ENCODE measurements at places on chromosomes 11 and 22.

DNA sequence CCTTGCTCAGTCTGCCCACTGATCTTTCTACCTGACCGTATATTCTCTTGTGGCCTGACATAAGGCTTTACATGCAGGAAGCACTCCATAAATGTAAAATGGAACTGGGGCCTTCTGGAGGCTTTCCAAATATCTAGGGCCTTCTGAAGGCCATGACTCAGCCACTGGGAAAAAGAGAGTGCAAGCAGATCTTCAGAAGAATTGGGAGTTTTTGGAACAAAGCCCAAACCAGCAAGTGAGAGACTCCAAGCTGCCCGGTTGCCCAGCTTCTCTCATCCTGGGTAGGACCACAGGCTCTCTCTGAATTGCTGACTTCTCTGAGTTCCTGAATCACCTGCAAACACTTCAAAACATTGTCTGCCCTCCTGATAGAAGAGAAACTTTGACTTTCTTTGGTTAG lies 107.9 kb upstream of the BMAL1 start:
- no peak for DNase-seq

DNA sequence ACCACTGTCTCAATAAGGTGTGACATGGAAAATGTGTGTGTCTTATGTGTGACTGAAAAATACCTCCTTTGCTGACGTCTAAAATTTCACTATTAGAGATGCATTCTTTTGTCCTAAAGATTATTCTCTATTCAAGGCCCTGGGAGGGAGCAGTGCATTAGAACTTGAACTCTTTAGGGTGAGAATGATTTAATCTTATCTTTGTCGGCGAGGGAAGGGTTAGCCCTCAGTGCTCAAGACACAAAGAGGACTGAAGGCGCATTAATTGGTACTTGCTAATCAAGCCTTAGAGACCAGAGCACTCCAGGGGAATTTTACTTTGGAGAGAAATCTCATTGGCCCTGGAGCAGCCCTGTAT lies 29.8 kb upstream of the PLET1 start:
- no peak for DNase-seq

DNA sequence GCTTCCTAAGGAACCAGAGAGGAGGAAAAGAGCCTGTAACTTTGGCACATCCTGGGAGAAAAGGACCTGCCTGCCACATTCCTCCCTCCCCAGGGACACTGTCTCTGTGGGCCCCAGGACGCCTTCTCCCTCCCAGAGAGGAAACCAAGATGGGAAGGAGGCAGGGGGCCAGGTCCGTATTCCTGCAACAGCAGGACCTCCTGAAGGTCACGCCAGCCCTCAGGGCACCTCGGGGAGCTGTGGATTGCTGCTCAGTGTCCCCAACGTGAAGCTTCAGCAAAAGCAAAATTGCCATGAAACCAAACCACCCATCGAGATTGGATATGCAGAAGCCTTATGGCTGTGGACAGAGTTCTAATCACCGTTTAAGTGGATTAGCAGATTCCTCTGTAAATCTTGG lies 86.7 kb downstream of the ARHGAP8 start:
- DNase-seq = no peak

DNA sequence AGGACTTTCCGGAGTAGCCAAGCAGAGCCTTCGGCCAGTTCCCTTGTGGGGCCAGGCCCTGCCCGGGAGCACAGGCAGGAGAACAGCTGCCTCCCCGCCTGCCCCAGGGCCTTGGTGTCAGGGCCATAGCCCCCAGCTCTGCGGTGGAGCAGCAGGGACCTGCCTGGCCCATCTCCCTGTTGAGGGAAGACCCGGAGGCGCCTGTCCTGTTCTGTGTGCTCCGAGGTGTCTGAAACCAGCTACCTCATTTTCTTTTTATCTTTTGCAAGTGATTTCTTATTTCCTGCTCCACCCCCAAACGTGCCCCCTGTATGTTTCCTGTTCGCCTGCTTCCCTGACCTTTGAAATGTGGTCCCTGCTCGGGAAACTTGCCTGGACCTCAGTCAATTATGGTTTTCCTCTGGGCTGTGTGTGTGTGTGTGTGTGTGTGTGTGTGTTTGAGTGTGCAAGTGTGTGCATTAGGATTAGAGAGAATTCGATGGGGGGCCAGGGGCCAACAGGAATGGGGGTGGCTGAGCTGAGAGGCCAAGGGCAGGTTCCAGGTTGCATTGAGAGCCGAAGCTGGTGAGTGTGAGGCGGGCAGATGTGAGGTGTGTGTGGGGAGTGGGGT lies 19.1 kb downstream of the LRP5 start:
- DNase-seq = no peak

DNA sequence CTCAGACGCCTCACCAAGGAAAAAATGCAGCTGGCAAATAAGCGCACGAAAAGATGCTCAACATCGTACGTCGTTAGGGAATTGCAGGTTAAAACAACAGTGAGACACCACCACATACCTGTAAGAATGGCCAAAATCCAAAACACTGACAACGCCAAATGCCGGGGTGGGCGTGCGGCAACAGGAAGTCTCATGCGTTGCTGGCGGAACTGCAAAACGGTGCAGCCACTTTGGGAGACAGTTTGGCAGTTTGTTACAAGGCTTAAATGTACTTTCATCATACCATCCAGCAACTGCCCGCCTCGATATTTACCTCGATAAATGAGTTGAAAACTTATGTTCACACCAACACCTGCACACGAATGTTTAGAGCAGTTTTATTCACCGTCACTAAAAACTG lies 7.5 kb upstream of the CTSD start:
- DNase-seq = no peak

DNA sequence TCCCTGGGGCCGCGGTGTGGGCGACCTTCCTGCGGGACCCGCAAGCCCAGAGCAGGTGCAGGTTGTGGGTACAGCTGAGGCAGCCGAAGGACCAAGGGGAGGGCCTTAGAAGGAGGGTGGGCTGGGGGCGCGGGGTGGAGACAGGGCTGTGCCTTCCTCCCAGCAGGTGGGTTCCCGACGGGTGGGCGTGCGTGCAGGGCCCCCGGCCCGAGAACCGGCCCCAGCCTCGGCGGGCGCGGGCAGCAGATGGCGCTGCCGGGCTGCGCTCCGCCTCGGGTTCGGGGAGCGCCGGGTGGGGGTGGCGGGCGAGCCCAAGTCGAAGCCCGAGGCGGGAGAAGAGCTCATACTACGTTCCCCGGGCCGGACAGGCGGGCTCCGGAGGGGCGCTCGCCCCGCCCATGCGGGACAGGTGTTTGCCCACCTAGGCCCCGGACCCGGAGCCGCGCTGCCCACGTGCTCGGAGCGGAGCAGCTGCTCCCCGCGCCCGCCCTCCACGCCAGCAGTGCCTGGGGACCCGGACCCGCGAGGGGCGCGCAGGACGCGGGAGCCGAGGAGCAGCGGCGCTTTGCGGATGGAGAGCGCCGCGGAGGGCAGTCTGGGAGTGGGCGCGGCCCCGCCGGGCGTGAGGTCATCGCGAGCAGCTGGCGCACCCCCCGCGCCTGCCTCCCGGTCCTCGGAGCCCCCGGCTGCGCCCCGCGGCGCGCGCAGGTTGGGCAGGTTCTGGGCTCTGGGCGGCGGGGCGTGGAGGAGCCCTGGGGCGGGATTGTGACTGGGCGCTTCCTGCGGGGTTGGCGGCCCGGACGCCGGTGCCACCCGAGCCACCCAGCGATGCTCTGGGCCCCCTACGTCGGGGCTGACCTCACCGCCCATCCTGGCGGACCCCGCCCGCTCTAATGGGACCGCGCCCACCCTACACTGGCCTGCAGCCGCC lies 25.3 kb downstream of the DUSP8 start:
- DNase-seq = peak; percentile 40

GRCh38 chr11:130512662-130513061 lies 64.2 kb downstream of the ADAMTS15 start:
- DNase-seq = no peak

DNA sequence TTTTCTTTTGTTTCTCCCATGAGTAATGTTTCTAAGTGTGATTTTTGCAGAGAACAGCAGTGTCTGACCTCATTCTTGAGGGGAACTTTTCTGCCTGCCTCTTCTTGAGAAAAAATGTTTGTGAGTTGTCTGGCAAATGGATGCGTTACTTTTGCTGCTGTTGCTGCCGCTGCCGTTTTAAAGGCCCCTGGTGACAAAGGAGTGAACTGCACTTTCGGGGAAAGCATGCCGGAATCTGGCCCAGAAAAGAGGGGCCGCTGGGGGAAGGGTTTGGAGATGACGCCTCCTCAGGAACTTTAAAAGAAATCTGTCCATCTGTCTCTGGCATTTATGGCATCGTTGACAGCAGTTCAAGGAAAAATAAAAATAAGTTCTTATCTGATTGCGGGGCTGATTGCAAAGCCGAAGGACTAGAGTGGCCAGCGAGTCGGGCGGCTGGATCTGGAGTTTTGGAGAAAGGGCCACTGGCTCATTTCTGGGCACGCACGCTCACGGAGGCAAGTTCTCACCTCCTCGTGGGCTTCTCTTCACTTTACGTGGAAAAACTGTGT lies 16.5 kb downstream of the ZBTB16 start:
- DNase-seq = peak; percentile 24

GRCh38 chr11:88697139-88697538 lies 359.6 kb upstream of the CTSC start:
- DNase-seq = no peak

- peak; percentile 71 for DNase-seq
These were observed 906 bp downstream of the CCDC90B start for GRCh38 chr11:83285151-83285770.

DNA sequence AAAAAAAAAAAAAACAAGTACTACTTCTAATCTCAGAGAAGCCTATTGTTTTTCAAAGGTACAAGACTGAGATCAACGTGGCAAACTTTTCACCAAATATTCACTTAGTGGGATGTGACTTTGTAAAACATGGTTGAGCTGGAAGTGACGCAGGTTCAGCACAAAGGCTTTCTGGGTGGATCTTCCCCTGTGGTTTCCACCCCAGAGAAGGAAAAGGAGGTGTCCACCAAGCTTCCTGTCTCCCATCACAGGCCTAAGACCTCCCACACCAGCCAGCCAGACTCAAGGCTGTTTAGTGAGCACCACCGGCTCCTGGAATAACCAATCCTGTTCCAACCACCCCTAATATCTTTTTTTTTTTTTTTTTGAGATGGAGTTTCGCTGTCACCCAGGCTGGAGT lies 5.7 kb downstream of the TMEM184B start:
- peak; percentile 52 for DNase-seq

GRCh38 chr11:123590296-123590912 lies 64.0 kb downstream of the SCN3B start:
- DNase-seq = no peak

GRCh38 chr11:20874358-20874757 lies 205.0 kb downstream of the NELL1 start:
- DNase-seq = no peak

- DNase-seq = no peak
These were observed 26.7 kb upstream of the PICK1 start for GRCh38 chr22:38030311-38031133.

DNA sequence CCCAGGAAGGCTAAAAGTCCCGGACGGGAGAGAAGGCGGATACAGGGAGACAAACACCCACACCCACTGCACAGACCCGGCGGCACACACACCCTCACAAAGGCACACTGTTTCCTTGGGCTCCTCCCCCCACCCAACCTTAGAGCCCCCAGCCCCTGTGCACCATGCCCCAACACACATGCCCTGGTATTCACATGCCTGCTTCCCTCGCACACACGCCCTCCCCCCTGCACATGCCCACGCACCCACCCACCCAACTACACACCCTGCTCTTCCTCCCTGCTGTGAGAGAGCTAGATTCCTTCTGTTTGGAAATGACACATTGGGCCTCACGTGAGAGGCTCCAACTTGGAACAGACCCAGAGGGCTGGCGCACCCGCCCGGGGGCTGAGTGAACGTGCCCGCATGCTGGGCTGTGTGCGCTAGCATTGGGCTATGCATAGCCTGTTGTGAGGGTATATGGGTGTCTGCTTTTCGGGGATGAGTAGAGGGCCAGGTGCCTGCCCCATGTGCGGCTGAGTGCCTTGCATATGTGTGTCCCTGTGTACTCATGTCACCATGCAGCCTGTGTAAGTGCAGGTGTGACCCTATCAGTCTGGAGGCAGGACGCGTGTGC lies 518 bp upstream of the CHRM1 start:
- DNase-seq = no peak

- DNase-seq = no peak
These were observed 13.9 kb downstream of the ACP2 start for GRCh38 chr11:47234669-47235100.

GRCh38 chr11:109853156-109853776 lies 239.9 kb upstream of the ZC3H12C start:
- peak; percentile 69 for DNase-seq

DNA sequence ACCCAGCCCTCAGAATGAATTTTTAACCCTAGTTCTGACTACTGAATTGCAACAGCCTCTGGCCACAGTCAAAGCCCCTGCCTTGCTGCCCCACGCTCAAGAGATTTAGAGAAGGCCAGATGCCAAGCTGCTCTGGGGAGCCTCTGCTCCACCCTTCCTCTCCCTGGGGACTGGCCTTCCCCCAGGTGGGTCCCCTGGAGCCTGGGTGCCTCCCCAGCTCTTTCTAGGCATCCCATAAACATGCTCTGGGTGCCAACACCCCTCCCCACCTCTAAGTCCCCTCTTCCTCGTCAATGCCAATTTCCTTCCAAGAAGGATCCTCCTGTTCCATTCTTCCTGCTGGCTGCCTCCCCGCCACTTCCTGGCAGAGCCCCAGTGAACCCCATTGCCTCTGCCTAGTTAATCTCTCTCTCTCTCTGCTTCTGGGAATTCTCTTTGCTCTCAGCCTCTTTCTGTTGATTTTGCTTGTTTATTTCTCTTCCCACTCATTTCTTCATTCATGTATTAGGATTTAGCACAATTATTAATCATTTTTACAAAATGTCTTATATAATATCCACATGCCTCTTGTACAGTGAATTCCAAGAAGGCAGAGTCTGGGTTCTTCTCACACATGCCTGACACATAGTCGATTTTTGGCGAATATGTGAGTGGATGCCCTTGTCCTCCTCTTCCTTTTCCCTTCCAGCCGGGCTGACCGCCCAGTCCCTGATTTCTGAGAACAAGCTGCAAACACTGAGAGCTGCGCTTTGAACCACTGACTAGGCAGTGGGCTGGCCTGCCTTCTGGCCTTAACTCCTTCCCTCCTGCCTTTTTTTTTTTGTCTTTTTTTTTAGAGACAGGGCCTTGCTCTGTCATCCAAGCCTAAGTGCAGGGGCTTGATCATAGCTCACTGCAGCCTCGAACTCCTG lies 17.5 kb downstream of the UQCR10 start:
- DNase-seq = no peak

DNA sequence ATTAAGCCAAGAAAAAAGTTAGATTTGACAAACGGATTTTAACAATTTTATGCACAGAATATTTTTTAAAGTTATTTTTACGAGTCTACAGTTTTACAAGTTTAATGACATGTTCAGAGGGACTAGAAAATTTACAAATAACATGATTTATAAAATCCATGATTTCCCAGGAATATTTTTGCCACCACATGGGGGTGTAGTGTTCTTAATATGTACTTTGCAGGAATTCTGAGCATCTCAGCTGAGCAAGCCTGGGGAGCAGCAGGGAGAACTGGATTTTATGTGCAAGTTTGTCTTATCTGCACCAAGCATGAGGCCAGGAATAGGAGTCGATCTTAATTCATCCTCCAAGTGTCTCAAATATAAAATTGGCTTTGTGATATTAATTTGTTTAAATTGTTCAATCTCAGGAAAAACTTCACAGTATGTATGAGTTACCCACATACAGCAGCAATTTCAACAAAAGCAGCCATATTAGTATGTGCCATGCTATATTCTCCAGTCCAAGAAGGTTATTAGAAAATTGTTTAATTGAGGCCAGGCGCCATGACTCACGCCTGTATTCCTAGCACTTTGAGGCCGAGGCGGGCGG lies 826.3 kb downstream of the DLG2 start:
- no peak for DNase-seq

All from inflammatory macrophage treated with lipopolysaccharide for 4 hours (primary cell).